HS-5 (cell line): ENCODE measurements at places on chromosomes 1 and 21.

DNA sequence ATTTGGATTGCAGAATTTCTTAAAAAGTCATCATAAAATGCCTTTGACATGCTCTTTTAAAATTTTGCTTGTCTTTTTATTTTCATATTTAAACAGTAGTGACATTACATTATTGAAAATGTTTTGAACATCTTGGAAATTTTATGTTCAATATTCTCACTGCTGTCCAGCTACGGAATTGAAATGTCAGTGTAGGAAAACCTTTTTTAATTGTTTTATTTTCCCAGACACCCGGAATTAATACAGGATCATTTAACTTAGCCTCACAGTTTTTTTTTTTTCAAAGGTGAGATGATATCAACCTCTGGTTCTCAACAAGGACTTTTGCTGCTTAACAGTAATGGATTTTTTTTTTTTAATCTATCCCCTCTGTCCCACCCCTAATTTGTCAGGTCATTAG, 4.1 kb downstream of the RBM15 start:
- DNase-seq = no peak

- no peak for DNase-seq
Measured at GRCh38 chr1:94284476-94284875, 47.1 kb upstream of the ARHGAP29 start.

- no peak for DNase-seq
Measured at GRCh38 chr1:6461538-6462411, 4.2 kb downstream of the TNFRSF25 start.

DNA sequence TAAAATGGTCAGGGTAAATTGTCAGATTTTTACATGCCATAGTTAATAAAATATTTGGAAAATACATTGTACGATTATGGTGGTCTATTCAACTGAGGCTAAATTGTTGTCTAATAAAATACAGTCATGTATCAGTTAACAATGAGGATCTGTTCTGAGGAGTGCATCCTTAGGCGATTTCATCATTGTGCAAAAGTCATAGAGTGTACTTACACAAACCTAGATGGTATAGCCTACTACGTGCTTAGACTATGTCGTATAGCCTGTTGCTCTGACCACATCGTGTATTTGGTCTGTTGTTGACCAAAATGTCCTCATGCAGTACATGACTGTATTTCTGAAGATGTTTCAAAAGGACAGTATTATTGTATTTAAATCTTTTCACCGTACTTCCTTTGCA, 5.2 kb downstream of the EEIG2 start:
- no peak for DNase-seq

- no peak for DNase-seq
Measured at GRCh38 chr1:46097149-46097472, 35.3 kb downstream of the PIK3R3 start.
